ENCODE measurements at places on chromosomes 16 and 17. TPM values are rescaled to one million over a fixed set of nuclear protein-coding genes. Genes with fewer than 3 reads are reported as not detected.

DNA sequence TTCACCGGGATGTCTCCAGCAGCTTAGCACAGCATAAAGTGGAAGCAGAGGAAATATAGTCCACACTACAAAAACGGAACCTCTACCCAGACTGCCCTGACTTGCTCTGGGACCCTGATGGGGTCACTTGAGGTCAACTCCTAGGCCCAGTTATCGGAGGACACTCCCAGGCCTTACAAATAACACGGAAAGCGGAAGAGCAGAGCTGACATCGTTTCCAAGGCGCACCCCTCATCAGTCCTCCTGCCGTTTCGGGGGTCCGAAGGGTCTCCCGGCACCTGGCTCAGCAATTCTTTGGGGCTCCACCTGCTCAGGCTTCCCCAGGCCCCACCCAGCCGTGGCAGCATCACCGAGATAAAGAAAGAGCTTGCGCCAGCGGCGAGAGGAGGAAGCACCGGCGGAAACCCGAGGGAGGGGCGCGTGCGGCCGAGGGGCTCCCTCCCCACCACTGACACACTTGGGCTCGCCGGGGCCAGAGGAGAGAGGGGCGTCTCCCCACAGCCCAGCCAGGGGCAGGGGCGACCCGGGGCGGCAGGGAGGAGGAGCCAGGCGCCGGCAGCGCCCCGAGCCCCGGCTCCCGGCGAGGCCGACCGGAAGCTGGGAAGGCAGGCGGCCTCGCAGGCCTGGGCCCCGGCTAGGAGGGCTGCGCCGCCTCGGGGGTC lies 727 bp downstream of the CORO7 start:
- peaks cover 19% of the 10 kb centered on the region for H3K36me3 ChIP-seq
- H3K27me3 ChIP-seq: no peaks in the 10 kb centered on the region
- peak overlapping the region; percentile 81 for H3K4me3 ChIP-seq
- peaks cover 28% of the 10 kb centered on the region for H3K4me1 ChIP-seq
- DNase-seq: no peak
- peak overlapping the region; percentile 47 for H3K27ac ChIP-seq

DNA sequence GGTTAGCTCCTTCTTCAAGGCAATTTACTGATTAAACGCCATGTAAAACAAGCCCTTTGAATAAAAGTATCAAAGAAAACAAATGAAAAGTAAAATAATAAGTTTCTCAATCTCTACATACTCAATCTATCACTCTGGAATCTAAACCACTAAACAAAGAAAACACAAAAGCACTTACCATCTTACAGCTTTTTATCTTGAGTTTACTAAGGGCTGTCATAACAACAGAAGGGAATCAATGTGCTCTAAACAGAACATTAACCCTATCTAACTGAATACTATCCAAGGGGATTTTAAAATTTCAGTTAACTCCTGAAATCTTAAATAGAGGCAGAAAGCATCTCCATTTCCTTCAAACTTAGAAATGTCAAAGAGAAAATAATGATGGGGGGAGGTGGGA lies 3.4 kb downstream of the SKA2 start:
- peak overlapping the region; percentile 19 for H3K27ac ChIP-seq
- H3K4me3 ChIP-seq: no peak overlapping the region
- peaks cover 15% of the 10 kb centered on the region for H3K4me1 ChIP-seq
- no peak for DNase-seq

DNA sequence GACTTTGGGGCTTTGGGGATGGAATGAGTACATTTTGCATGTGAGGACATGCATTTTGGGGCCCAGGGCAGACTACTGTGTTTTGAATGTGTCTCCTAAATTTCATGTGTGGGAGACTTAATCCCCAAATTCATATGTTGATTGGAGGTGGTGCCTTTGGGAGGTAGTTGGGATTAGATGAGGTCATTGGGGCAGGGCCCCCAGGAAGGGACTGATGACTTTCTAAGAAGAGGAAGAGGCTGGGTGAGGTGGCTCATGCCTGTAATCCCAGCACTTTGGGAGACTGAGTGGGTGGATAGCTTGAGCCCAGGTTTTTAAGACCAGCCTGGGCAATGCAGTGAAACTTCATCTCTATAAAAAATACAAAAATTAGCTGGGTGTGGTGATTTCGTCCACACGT lies 42.8 kb upstream of the RAI1 start:
- H3K27me3 ChIP-seq: no peaks in the 10 kb centered on the region
- H3K4me3 ChIP-seq: no peak overlapping the region
- DNase-seq: no peak
- H3K4me1 ChIP-seq: no peaks in the 10 kb centered on the region

DNA sequence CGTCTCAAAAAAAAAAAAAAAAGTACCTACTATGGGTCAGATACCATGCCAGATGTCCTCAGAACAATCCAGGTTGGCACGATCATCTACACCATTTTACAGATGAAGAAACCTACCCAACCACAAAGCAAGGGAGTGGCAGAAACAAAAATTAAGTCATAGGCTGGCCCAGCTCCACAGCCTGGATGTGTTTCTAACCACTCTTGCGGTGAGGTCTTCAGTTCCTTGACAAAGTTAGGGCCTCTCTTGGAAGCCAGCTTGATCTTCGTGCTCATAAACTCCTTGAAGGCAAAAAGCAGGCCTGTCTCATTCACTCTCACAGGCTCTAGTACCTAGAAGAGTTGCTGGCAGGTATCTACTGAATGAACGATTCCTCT lies 6.2 kb downstream of the GGA2 start:
- peaks cover 30% of the 10 kb centered on the region for H3K4me1 ChIP-seq
- peaks cover 22% of the 10 kb centered on the region for H3K36me3 ChIP-seq
- H3K27me3 ChIP-seq: no peaks in the 10 kb centered on the region
- H3K27ac ChIP-seq: peak overlapping the region; percentile 42
- no peak overlapping the region for H3K4me3 ChIP-seq

DNA sequence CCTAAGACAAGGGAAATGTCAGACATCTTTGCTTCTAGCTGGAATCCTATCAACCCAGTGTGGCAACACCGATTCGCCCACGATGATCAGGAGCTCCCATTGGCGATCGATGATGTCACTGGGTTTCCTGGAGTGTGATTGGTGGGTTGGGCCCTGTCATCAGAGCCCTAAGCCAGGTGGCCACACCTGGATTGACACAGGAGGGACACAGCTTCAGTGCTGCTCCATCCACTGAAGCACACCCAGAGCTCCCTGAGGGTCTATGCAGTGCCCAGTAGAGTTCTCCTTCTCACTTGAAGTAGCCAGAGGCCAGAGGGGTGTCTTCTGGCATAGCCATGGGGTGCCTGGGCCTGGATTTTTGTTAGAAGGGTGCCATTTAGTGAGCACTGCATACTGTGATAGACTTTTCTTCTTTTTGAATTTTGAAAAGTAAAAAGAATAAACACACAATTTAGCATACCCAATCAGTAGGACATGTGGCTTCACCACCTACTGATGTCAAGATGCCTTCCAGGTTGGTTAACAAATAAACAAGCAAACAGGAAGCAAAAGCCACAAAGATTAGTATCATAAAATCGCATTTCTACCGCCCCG lies 77.6 kb downstream of the CMIP start:
- H3K27me3 ChIP-seq: no peaks in the 10 kb centered on the region
- H3K4me1 ChIP-seq: peaks cover 75% of the 10 kb centered on the region
- H3K4me3 ChIP-seq: no peak overlapping the region
- 0 out of 2 replicates have a peak, but pooled peaks cover 10% of the 10 kb centered on the region for H3K36me3 ChIP-seq

- H3K4me1 ChIP-seq: no peaks in the 10 kb centered on the region
- no peaks in the 10 kb centered on the region for H3K36me3 ChIP-seq
- no peak for DNase-seq
- H3K27ac ChIP-seq: no peak overlapping the region
- H3K4me3 ChIP-seq: no peak overlapping the region
Observed at GRCh38 chr17:3944485-3945388, 19.5 kb downstream of the ATP2A3 start.

GRCh38 chr17:57727630-57728175 lies 17.4 kb downstream of the CCDC182 start:
- no peak overlapping the region for H3K27ac ChIP-seq
- no peaks in the 10 kb centered on the region for H3K4me1 ChIP-seq
- H3K4me3 ChIP-seq: no peak overlapping the region
- no peaks in the 10 kb centered on the region for H3K36me3 ChIP-seq

DNA sequence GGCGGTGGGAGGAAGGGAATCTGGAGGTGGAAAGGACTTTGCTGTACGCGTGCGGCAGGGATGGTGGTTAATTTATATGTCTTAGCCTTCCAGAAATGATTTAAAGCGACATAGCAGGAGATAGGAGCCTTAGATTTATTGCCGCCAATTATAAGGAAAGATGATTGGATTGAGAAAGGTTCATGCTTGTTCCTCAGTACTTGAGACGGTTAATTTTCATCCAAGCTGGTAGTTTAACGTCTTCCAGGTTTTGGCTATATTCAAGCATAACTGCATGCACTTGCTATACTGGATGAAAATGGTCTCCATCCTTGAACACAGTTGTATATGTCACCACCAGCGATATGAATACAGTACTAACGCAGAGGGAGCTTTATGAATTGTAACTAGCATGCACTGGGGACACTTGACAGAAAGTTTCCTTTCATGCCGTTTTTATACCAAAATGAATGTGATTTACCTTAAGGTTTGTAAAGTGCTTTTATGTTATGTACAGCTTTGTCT lies 610 bp upstream of the PEX12 start:
- peaks cover 21% of the 10 kb centered on the region for H3K36me3 ChIP-seq
- DNase-seq: no peak
- peak overlapping the region; percentile 58 for H3K4me3 ChIP-seq
- H3K27me3 ChIP-seq: no peaks in the 10 kb centered on the region

DNA sequence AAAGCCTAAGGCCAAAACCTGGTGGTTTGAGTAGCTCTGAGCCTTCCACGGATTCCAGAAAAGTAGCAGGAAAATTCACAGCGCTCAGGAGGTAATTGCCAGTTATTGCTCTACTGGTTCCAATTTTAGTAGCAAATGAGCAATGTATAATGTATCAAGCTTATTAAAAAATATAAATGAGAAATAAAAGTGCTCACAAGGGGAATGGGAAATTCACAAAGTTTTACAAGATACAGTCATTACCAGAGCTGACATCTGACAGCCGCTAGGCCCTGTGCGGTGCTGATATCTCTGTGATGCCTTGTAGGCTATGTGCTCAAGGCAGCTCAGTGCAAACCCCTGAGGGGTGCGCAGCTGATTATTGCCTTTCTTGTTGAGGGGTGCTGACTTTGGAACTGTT lies 47.5 kb downstream of the HS3ST3A1 start:
- peaks cover 19% of the 10 kb centered on the region for H3K36me3 ChIP-seq
- no peak overlapping the region for H3K4me3 ChIP-seq
- H3K27me3 ChIP-seq: no peaks in the 10 kb centered on the region
- DNase-seq: no peak

DNA sequence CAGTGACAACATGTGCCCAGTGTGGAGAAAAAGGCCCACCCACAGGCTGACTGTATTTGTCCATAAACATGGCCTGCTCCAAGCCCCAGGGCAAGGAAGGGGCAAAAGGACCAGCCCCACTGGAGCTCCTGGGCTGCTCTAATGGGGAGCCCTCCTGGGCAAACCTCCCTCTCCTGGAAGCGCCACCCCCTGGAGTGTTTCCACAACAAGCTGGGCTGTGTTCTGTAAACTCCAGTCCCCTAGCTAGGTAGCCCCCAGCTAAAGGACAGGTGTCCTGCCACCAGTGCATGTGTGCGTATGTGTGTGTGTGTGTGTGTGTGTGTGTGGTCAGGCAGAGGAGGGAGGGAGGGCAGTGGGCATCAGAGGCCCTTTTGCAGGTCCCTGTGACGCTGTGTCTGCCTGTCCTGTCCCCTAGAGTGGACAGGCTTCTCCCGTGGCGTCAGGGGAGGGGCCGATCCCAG lies 11.3 kb upstream of the STAC2 start:
- no peaks in the 10 kb centered on the region for H3K27me3 ChIP-seq
- H3K4me3 ChIP-seq: no peak overlapping the region
- H3K36me3 ChIP-seq: no peaks in the 10 kb centered on the region
- H3K4me1 ChIP-seq: peaks cover 9% of the 10 kb centered on the region
- no peak overlapping the region for H3K27ac ChIP-seq

GRCh38 chr17:45692661-45693060 lies 91.5 kb upstream of the CRHR1 start:
- H3K27me3 ChIP-seq: peaks cover 75% of the 10 kb centered on the region
- no peaks in the 10 kb centered on the region for H3K4me1 ChIP-seq
- no peak overlapping the region for H3K27ac ChIP-seq

- no peak overlapping the region for H3K4me3 ChIP-seq
- H3K36me3 ChIP-seq: no peaks in the 10 kb centered on the region
- no peak for DNase-seq
- no peak overlapping the region for H3K27ac ChIP-seq
- H3K27me3 ChIP-seq: peaks cover 74% of the 10 kb centered on the region
- no peaks in the 10 kb centered on the region for H3K4me1 ChIP-seq
Observed at GRCh38 chr17:39596543-39597267, 11.0 kb downstream of the NEUROD2 start.

GRCh38 chr17:14156689-14157088 lies 80.0 kb downstream of the CDRT15 start:
- no peaks in the 10 kb centered on the region for H3K4me1 ChIP-seq
- no peak overlapping the region for H3K4me3 ChIP-seq
- H3K27ac ChIP-seq: no peak overlapping the region
- H3K36me3 ChIP-seq: no peaks in the 10 kb centered on the region
- H3K27me3 ChIP-seq: no peaks in the 10 kb centered on the region

The SRCAP gene
- 9.4 TPM for total RNA-seq

The HLF gene
- total RNA-seq: not detected

The IRX5 gene
- total RNA-seq: 6.7 TPM

The USP43 gene
- 2.1 TPM for total RNA-seq

The RAP1GAP2 gene
- 2.9 TPM for total RNA-seq

The ABCA9 gene
- total RNA-seq: not detected

The ITPRIPL2 gene
- total RNA-seq: 34.0 TPM

Measured in SJSA1 (cell line).